ENCODE measurements at places on chromosomes 7 and 10.

- no peak for DNase-seq
Measured at GRCh38 chr7:34025600-34025999, 120.3 kb downstream of the BMPER start.

DNA sequence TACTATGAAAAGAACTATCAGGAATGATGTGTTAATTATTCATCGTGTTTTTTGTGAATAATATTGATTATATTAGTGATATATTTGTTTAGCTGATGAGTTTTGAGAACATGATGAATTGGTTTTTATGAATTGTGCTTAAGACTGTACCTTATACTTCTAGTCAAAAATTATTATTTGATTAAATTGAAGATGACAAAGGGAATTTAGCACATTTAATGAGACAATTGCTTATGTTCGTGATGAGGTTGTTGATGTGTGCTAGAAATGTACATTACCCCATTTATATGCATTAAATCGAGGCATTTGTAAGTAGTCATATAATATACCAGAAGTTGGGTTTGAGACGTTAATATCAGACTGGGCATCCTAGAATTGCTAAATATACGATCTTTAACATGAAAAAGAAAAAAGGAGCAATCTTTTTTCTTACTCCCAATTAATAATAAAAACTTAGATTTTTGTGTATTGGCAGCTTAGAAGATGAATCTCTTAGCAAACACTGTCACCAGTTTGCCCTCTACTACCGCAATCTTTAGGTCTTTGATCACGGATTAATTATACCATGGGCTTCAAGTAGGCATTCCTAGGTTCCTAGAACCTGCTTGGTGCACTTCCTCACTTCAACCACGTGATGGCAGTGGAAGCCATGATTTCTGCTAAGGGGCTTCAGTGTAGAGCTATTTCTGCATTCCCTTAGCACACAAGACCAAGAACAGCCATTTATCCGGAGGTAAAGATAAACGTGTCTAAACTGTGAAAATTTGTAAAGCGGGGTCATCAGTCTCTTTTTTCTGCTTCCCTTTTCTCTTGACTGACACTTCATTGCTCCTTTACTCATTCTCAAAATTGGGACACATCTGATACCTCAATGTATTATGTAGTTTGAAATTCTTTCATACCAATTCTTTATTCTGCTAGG, 1.6 kb downstream of the KLHDC10 start:
- DNase-seq: peak; percentile 87

DNA sequence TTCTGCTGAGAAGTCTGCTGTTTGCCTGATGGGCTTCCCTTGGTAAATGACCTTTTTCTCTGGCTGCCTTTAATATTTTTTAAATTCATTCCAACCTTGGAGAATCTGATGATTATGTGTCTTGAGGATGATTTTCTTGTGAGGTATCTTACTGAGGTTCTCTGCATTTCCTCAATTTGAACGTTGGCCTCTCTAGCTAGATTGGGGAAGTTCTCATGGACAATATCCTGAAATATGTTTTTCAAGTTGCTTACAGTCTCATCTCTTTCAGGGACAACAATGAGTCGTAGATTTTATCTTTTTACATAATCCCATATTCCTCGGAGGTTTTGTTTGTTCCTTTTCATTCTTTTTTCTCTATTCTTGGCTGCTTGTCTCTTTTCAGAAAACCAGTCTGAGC, 208.4 kb downstream of the KIF20B start:
- peak; percentile 18 for DNase-seq

GRCh38 chr7:134083766-134084487, 43.2 kb upstream of the LRGUK start:
- no peak for DNase-seq

DNA sequence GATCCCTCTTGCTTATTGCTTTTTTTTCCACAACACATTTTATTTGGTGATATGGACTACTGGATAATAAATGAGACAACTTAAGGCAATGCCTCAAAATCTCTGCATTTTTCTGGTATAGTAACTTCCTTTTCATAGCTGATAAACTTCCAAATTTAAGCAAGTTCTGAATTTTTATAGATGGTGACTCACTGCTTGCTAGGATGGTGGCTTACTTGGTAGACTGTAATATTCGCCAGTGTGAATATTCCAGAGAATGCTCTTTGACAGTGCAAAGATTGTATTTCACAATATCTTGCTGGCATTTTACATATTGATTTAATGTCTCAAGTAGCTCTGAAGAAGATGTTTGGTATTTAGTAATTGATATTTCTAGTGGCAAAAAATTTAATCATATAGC, 472.4 kb downstream of the TFEC start:
- DNase-seq: peak; percentile 68

GRCh38 chr10:47380341-47381102, 3.6 kb downstream of the ZNF488 start:
- no peak for DNase-seq

GRCh38 chr10:69572159-69573055, 815 bp downstream of the NEUROG3 start:
- DNase-seq: no peak

DNA sequence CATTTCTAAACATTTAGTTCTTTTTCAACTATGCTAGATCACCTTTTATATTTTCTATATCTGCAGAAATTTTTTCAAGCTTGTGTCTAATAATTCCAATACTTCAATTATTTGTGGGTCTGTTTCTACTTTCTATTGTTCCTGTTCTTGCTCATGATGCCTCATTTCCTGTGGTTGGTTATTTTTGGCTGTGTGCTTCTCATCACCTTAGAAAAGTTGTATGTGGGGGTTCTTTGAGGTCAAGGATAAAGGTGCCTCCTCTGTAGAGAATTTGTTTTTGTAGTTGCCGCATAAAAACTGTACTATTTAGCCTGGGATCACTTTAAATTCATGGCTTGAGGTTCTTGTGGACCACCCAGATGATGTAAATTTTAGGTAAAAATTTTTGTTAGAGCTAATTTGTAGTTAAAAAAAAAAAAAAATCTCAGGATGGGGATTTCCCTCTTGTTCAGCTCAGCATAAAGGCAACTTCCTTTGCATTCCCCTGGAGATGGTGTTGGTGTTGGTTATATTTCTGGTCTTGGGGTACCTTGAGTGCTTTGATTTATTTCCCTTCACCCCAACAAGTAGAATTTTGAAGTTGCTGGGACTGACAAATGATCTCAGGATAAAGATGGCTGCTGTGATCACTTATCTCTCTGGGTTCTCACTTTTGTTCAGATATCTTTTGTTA, 27.0 kb upstream of the JAZF1 start:
- no peak for DNase-seq
